ENCODE measurements at places on chromosomes 6 and 20.

- no peak for DNase-seq
Measured at GRCh38 chr20:2421247-2421646, 40.5 kb downstream of the TGM6 start.

DNA sequence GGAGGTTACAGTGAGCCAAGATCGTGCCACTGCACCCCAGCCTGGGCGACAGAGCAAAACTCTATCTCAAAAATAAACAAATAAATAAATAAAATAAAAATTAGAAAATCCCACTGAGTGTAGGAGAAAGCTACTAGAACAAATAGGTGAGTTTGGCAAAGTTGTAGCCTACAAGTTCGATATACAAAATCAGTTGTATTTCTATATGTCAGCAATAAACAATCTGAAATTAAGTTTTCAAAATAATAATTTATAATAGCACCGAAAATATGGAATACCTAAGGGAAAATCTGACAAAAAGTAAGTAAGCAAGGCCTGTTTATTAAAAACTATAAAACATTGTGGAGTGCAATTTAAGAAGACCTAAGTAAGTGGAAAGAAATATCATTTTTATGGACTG, 5.1 kb upstream of the DEFB118 start:
- no peak for DNase-seq

GRCh38 chr6:13711733-13712598, at the start of gene RANBP9:
RANBP9 (minus strand) TSS chr6:13711835; CDS start chr6:13711505, 330 bp downstream.
- DNase-seq: peak; percentile 78

DNA sequence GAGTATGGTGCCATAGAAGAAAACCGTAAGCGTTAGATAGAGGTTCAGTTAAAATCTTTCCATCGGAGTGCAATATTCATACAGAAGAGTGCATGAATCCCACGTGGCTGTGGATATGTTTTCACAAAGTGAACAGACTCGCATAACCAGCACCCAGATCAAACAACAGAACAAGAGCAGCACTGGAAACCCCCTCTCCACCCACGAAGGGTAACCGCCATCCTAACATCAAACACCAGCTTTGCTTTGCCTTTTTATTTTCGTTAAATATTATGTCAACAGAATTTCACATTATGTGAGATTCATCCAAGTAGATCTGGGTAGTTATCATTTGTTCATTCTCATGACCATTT, 4.7 kb downstream of the GTSF1L start:
- DNase-seq: no peak
